Cardiac muscle cell (in vitro differentiated cells and primary cell): ENCODE measurements at places on chromosomes 6 and 20. TPM values are rescaled to one million over a fixed set of nuclear protein-coding genes. Genes with fewer than 3 reads are reported as not detected.
A peak's percentile ranks its signal among the peaks of the same experiment; 100 is the strongest.

- H3K27me3 ChIP-seq, result peaks cover 33% of the 10 kb centered on the region
- no peak overlapping the region for H3K27ac ChIP-seq
- DNase-seq, result no peak
- H3K4me1 ChIP-seq, result no peaks in the 10 kb centered on the region
- H3K4me3 ChIP-seq, result no peak overlapping the region
Observed at GRCh38 chr6:33975661-33976436, 170.0 kb downstream of the GRM4 start.

- H3K36me3 ChIP-seq, result no peaks in the 10 kb centered on the region
- no peak for DNase-seq
- no peak overlapping the region for H3K27ac ChIP-seq
- no peaks in the 10 kb centered on the region for H3K27me3 ChIP-seq
Observed at GRCh38 chr6:878179-878578, 185.2 kb upstream of the EXOC2 start.

DNA sequence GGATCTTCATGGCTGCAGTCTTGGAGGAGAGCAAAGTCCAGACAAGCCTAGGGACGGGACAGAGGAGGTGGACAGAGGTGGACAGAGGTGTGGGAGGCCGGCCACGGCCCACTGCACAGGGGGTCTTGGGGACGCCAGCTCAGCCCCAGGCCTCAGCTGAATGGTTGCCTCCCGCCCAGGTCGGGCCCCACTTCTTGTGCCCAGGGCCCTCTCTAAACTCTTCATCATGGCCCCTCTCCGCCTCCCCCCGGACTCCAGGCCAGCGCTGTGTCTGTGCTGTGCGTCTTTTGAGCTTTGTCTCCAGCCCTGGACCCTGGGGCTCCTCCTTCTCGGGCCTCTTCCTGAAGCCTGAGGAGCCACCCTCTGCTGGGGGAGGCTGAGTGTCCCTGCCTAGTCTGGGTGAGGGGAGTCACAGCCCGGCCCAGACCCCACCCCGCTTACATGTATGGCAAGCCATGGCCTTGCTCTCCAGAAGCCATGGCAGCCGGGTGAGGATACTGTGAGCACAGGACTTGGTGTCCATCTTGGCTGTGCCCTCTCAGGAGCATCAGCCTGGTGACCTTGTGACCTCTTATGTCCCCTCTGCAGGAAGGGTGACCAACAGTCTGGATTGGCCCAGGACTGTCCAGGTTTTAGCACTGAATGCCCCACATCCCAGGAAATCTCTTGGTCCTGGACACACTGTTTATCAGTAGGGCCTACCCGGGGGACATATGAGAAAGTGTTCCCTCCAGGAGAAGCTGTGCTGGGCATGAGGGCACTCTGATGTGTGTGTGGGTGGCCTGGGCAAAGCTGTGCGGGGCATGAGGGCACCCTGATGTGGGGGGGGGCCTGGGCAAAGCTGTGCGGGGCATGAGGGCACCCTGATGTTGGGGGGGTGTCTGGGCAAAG lies 9.4 kb upstream of the NPBWR2 start:
- no peak overlapping the region for H3K4me3 ChIP-seq
- H3K4me1 ChIP-seq, result no peaks in the 10 kb centered on the region
- no peak for DNase-seq
- no peak overlapping the region for H3K27ac ChIP-seq
- H3K27me3 ChIP-seq, result no peaks in the 10 kb centered on the region

DNA sequence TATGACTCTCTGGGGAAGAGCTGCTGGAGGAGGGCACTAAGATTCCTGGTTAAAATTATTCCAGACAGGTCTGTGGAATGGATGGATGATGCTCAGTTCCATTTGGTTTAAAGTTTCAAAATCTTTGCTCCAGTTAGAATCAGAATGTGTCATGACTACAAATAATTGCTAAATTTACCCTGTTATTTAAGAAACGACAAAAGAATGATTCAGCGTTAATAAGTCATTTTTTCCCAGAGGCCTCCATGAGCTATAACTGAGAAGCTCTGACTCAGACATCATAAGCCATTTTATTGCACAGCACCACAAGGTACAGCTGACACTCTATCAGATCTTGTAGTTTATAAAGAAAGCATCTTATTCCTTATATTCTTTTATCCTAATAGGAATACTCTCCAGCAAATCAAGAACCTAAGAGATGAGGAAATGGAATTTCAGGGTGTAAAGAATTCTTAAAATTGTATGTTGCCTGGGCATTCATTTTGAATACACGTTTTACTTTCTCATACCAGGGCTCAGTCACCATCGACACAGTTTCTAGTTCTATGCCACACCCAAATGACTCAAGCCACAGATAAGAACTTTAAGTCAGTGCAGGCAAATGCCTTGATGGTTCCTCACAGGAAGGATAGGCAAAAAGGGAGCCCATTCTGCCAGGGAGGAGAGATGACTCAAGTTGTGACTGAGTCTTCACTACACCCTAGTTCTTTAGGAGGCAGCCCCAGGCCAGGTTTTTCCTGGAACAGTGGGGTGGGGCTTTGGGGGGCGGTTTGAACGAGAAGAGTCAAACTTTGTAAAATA lies 636.0 kb downstream of the MMUT start:
- H3K27ac ChIP-seq, result no peak overlapping the region
- DNase-seq, result no peak
- H3K36me3 ChIP-seq, result no peaks in the 10 kb centered on the region
- H3K4me3 ChIP-seq, result no peak overlapping the region
- H3K4me1 ChIP-seq, result no peaks in the 10 kb centered on the region
- no peaks in the 10 kb centered on the region for H3K27me3 ChIP-seq

GRCh38 chr20:15866916-15867730 lies 706.1 kb downstream of the KIF16B start:
- no peaks in the 10 kb centered on the region for H3K27me3 ChIP-seq
- no peak for DNase-seq
- H3K36me3 ChIP-seq, result no peaks in the 10 kb centered on the region
- no peaks in the 10 kb centered on the region for H3K4me1 ChIP-seq
- H3K27ac ChIP-seq, result no peak overlapping the region

- DNase-seq, result no peak
- no peaks in the 10 kb centered on the region for H3K36me3 ChIP-seq
- no peak overlapping the region for H3K4me3 ChIP-seq
Observed at GRCh38 chr6:113595911-113596376, 261.2 kb upstream of the MARCKS start.

GRCh38 chr20:38337561-38338140 lies 8.6 kb upstream of the LBP start:
- H3K27ac ChIP-seq, result no peak overlapping the region
- H3K4me3 ChIP-seq, result no peak overlapping the region
- no peaks in the 10 kb centered on the region for H3K36me3 ChIP-seq
- DNase-seq, result peak; percentile 22

DNA sequence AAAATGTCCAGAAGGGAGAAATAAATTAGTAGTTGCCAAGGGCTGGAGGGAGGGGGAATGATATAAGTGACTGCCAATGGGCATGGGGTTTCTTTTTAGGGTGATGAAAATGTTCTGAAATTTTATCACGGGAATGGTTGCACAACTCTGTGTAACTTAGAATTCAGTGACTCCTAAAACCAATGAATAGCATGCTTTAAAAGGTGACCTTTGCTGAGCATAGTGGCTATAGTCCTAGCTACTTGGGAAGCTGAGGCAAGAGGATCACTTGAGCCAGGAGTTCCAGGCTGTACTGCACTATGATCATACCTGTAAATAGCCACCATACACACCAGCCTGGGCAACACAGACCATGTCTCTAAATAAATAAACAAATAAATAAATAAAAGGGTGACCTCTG lies 109.0 kb downstream of the ATG5 start:
- peaks cover 3% of the 10 kb centered on the region for H3K4me1 ChIP-seq
- no peaks in the 10 kb centered on the region for H3K36me3 ChIP-seq
- H3K4me3 ChIP-seq, result no peak overlapping the region
- H3K27ac ChIP-seq, result no peak overlapping the region
- DNase-seq, result peak; percentile 56

DNA sequence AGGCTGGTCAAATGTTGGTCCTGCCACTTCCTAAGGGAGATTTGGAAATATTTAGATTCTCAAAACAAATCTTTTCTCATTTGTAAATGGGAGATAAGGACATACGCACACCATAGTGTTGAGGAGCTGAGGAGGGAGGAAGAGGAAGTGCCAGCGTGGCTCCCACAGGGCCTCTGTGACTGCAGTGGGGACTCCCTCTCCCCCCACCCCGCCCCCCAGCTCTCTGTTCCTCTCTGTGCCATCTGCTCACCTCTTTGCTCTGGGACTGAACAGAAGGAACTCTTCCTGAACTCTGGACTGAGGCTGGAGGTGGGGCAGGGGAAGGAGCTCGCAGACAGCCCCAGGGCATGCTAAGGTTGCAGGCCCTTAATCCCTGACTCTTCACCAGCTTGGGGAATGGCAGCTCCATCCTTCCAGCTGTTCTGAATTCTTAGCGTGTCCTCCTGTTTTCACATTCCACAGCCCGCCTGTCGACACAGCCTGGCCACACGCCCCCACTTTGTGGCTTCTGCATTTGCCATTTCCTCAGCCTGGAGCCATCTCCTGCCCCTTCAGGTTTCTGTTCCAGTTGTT lies 11.4 kb downstream of the DDX27 start:
- no peaks in the 10 kb centered on the region for H3K4me1 ChIP-seq
- DNase-seq, result peak; percentile 48
- peaks cover 28% of the 10 kb centered on the region for H3K36me3 ChIP-seq
- H3K27me3 ChIP-seq, result no peaks in the 10 kb centered on the region
- no peak overlapping the region for H3K27ac ChIP-seq

DNA sequence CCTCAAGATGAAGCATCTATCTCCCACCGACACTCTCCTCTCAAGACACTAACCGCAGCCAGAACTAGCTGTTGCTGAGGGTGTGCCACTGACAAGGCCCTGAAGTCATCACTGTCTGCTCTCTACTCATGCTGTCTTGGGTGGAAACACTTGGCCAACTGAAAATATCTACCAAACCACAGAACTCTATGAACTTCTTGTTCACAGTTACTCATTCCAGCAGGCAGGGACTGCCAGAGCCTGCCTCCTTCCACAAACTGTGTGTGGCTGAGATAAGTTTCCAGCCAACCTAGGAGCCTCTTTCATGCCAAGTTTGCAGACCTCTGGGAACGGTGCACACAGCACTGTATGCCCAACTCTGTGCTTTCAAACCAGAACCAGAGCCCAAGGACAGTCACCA lies 45.5 kb upstream of the NXT1 start:
- no peak overlapping the region for H3K4me3 ChIP-seq
- H3K4me1 ChIP-seq, result no peaks in the 10 kb centered on the region
- no peaks in the 10 kb centered on the region for H3K36me3 ChIP-seq
- DNase-seq, result no peak
- H3K27me3 ChIP-seq, result no peaks in the 10 kb centered on the region

DNA sequence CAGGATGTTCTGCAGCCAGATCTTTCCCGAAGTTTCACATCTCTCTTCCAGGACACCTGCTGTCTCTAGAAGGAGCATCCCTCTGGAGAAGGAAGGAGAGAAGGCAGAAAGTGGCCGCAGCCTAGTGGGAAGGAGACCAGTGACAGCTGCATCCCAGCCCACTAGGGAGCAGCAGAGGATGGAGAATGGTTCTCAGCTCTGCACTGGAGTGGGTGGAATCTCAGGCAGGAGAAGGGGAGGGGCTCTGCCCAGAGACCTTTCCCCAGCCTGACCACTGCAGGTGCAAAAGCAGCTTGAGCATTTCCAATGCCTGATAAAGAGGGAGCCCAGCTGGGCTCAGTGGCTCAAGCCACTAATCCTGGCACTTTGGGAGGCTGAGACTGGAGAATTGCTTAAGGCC lies 32.3 kb downstream of the NCR2 start:
- peaks cover 71% of the 10 kb centered on the region for H3K27me3 ChIP-seq
- no peak overlapping the region for H3K4me3 ChIP-seq
- peaks cover 6% of the 10 kb centered on the region for H3K4me1 ChIP-seq
- H3K27ac ChIP-seq, result no peak overlapping the region
- DNase-seq, result peak; percentile 67

- peaks cover 26% of the 10 kb centered on the region for H3K4me1 ChIP-seq
- no peaks in the 10 kb centered on the region for H3K27me3 ChIP-seq
- H3K27ac ChIP-seq, result no peak overlapping the region
- H3K4me3 ChIP-seq, result no peak overlapping the region
- no peaks in the 10 kb centered on the region for H3K36me3 ChIP-seq
Observed at GRCh38 chr6:46773201-46773855, 19.9 kb upstream of the MEP1A start.

DNA sequence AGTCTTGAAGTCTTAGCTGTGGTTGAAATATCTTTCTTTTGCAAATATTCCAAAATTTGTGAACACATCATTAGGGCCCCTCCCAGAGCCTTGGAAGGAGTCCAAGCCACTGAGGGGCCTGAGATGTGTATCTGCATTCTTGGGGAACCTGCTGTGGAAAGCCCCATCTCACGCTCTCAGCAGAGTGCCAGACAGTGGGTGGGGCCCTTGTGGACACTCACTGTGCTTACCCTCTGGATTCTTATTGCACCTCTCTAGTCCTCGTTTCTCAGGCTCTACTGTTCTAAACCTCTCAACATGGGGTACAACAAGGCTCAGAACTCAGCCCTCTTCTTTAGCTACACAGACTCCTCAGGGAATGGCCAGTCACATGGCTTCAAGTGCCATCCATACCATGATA lies 416.2 kb upstream of the CDH4 start:
- no peak overlapping the region for H3K4me3 ChIP-seq
- H3K27ac ChIP-seq, result no peak overlapping the region
- no peaks in the 10 kb centered on the region for H3K4me1 ChIP-seq
- DNase-seq, result no peak

DNA sequence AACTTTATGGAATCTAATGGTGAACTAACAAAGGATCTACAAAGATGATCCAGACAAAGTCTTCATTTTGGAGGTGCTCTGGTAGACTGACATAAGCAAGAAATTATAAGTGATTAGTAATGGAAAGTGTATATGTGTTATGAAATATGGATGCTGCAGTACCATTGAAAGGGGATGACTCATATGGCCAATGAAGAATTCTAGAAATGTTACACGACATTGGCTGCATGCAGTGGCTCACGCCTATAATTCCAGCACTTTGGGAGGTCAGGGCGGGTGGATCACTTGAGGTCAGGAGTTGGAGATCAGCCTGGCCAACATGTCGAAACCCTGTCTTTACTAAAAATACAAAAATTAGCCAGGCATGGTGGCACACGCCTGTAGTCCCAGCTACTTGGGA lies 23.5 kb downstream of the CFAP206 start:
- H3K4me1 ChIP-seq, result no peaks in the 10 kb centered on the region
- no peak overlapping the region for H3K4me3 ChIP-seq

- H3K4me3 ChIP-seq, result no peak overlapping the region
- H3K36me3 ChIP-seq, result no peaks in the 10 kb centered on the region
- H3K27me3 ChIP-seq, result no peaks in the 10 kb centered on the region
Observed at GRCh38 chr6:170423030-170423429, 116.5 kb downstream of the FAM120B start.

DNA sequence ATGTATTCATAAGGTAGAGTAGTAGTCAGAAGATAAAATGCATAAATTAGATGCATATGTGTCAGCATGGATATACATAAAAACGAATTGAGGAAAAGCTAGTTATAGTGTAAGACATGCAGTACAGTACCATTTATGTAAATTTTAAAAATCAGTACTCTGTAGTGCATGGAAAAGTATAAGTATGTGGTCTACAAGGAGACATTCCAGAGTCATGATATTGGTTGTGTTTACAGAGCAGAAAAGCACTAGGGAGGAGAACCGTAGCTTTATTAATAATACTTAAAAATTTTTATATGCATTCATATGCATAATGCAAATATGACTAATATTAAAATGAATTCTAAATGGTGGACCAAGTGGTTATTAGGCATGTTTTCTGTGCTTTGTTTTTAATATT lies 220.0 kb downstream of the ZFAND3 start:
- no peaks in the 10 kb centered on the region for H3K36me3 ChIP-seq
- H3K4me3 ChIP-seq, result no peak overlapping the region
- no peak for DNase-seq
- H3K27ac ChIP-seq, result no peak overlapping the region
- H3K4me1 ChIP-seq, result peaks cover 8% of the 10 kb centered on the region

Gene SMLR1
- polyA plus RNA-seq, result 0.31 TPM in 1 of 2 replicates, not detected in the other

Gene RSPH4A
- 0.26 and 0.81 TPM in 2 replicates for polyA plus RNA-seq

Gene C4B
- 2.7 and 5.8 TPM in 2 replicates for polyA plus RNA-seq

Gene ROMO1
- 646 and 743 TPM in 2 replicates for polyA plus RNA-seq

Gene ID1
- 152 and 223 TPM in 2 replicates for polyA plus RNA-seq

Gene AHI1
- 18.4 and 27.7 TPM in 2 replicates for polyA plus RNA-seq

Gene TPMT
- polyA plus RNA-seq, result 13.5 and 14.0 TPM in 2 replicates

Gene WFDC5
- polyA plus RNA-seq, result not detected in 2 replicates
